H4 (cell line): ENCODE measurements at places on chromosomes 4 and X. TPM values are rescaled to one million over a fixed set of nuclear protein-coding genes. Genes with fewer than 3 reads are reported as not detected.

DNA sequence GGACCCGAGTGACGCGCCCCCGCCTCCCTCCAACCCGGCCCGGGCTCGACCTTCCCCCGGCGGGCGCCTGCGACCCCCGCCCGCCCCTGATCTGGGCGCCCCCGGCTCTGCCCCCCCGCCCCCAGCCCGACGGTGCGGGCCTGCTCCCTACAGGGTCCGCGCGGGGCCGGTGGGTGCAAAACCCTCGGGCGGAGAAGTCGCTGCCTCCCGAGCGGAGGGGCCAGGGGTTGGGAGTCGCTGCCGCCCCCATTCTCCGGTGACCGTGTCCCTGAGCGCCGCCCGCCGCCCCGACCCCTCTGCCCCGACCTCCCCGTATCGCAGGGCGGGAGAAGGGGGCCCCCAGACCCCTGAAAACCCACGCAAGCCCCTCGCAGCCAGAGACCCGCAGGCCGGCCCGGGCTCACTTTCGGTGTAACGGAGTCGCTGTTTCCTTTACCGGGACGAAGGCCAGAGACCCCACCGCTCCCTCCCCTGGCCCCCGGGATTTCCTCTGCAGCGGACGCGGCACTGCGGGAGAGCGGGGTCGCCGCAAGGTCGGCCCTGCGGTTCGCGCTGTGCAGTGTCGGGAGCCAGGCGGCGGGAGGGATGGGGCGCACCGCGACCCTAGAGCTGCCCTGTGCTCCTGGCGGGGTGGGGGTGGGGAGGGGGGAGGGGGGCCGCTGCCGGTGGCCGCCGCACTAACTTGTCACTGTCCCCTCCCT, 729 bp upstream of the CPLX1 start:
- DNase-seq = no peak

- DNase-seq = no peak
These were observed 305.5 kb downstream of the FAT4 start for GRCh38 chr4:125620066-125620860.

DNA sequence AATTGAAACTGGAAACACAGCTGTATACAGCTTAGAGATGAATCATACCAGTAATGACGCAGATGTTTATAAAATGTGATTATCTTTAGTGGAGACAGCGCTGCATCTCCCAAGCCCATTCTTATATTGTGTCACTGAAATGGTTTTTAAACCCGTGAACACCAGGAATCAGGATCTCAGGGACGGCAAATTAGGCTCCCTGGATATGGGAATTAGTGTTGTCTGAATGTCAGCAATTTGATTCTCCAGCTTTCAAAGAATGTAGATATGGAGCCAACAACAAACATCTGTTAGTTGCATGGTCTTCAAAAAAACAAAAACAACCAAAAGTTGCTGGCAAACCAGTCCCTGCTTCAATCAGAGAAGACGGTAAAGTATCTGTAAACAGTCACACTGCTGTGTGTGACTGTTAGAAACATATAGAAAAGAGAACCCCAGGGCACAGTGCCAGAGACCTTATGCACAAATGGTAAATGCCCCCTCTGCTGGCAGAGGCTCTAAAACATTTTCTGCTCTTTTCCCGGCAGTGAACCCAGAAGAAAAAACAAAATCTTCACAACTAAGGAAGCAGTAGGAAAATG, 351.9 kb upstream of the FTHL17 start:
- DNase-seq = peak; percentile 48

DNA sequence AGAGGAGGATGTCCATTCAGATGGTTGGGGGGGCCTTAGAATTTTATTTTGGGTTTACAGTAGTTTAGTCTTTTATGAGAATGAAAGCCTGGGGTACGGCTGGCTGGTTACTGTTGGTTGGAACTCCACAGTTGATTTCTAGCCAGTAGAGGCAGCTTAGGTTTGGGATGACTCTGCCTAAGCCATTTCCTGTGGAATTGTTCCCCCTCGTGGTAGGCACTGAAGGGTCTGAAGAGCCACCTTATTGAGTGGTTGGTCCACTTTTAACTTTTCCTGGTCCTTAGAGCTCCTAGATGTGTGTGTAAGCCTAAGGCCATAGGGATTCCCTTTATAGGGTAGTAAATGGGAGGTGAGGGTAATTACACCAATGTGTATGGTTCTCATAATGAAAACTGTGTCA, 19.7 kb downstream of the SPIN3 start:
- no peak for DNase-seq

GRCh38 chrX:2703991-2704369, 12.9 kb downstream of the CD99 start:
- DNase-seq = no peak

DNA sequence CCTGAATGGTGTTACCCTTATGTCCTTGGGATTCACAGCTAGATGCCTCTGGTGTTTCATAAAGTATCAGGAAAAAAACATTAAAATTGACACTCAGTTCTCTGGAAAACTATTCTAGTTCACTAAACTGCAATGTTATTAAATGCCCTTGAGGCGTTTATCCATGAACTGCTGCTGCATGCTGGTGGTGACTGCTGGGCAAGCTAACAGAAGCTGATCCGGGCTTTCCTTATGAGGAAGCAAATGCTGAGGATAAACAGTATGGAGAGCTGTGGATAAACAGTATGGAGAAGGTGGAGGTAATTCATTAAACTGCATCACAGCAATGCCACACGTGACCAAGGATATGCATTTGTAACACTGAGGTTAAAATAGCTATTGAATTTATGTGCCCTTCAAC, 227.0 kb downstream of the NR3C2 start:
- no peak for DNase-seq

GPRASP1 gene
- total RNA-seq = 0.08 and 0.19 TPM in 2 replicates

DNA sequence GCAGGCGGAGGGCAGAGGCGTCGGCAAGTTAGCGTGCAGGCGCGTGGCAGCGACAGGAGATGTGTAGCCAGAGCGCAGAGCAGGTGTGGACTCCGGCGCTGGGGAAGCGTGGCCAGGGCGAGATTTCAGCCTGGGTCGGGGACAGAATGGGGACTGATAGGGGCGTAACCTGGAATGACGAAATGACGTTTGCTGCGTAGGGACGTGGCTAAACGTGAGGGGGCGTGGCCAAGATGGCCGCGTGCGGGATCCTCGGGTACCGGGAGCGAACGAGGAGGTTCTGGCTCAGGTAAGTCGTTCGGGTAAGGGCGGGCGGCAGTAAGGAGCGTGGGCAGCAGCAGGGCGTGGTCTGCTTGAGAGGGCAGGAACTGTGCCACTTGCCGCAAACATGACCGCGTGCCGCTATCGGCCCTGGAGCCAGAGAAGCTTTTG, 10.9 kb upstream of the CLTRN start:
- peak; percentile 71 for DNase-seq

GRCh38 chr4:120816296-120816965, 106.1 kb downstream of the PRDM5 start:
- DNase-seq = no peak

DNA sequence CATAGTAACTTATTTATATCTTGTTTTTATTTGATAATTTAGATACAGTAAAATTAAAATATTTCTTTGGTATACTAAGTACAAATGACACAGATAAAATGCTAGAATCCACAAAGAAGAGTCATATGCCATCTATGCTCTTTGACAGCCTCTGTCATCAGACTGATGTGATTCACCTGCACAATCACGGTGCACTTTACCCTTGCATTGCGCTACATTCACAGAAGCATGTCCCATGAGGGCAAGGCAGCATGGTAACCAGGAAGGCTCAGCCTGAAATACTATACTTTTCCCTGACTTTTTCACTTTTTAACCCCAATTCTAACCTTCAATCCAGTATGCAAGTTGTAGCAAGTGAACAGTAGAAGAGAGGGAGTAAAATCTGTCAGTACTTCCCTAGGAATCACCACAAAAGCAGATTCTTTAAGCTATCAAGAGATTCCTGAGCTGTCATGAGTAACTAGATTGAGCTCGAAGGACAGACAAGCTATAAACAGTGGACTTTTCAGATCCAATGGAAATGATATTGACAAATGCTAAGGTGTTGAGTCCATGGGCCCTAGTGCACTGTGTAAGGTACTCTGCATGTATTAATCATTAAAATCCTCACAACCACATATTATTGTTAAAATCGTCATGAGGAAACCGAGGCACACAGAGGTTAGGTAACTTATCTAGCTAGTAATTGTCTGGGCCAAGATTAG, 14.2 kb downstream of the SEC24D start:
- no peak for DNase-seq

DNA sequence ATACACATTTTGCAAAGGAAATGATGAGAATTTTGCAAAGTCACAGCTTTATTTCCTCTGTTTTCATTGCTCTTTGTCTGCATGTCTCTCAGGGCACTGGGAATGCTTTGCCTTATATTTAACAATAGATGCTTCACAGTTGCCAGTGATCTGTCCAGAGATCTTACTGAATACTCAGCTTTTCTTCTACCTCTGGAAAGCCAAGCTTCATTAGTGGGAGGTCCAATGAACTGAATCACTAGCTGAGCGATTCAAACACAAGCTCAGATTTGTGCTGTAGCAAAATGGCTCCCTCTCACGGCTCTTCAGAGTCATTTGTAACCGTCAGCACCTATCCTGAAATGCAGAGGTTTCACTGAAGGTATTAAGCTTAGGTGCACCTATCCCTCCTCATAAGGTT, 138.9 kb downstream of the DCLK2 start:
- peak; percentile 59 for DNase-seq

MID2 gene
- total RNA-seq = 13.4 and 14.2 TPM in 2 replicates

DNA sequence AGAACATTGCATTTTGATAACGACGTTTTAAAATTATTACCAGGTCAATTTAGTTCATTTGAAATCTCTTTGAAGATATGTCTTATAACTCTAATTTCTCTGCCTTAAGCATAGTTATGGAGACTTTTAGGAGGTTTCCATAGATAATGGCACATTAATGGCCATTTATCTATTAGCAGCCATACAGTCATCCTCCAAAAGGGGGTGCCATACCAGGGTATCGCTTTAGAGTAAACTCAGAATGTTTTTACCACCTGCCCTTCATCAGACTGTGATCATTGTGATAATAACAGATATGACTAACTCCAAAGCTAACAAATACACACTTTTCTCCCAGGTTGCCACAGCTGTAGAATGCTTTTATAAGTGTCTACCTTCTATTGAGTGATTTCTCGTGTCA, 461.5 kb downstream of the FSTL5 start:
- DNase-seq = no peak

DNA sequence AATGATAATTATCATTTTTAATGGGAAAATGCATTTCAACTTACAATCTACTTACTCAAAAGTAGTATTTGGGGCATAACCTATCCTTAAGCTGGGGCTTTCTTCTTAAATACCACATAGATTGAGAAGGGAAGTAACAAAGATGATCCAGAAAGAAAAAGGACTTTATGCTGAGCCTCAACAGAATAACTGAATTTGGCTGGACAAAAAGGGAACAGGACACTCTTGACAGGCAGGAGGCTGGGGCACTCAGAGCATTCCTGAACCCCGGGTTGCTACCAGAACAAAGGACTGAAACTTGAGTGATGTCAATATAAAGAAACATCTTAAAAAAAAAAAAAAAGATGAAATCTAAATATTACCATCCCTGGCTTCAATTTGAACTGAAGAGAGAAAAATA, 23.9 kb downstream of the RELL1 start:
- no peak for DNase-seq

- DNase-seq = peak; percentile 29
These were observed 37.4 kb downstream of the MAML3 start for GRCh38 chr4:140116442-140117104.

FAT4 gene
- 8.8 and 9.0 TPM in 2 replicates for total RNA-seq

DNA sequence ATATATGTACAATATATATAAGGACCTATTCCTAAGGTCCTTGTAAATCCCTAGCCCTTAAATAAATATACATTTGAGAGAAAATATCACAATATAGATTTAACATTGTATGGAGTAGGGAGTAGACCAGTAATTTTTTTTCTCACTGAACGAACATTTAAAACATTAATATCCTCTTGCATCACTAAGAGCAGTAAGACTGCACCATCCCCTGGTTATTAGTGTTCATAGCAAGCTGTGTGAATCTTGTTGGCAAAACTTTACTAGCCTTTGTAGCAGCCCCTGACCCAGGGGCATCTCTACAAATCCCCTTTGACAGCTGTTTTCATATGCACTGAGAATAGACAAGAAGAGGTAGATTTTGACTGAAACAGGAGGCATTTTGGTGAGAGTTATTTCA, 146.5 kb downstream of the IL1RAPL2 start:
- peak; percentile 4 for DNase-seq

DNA sequence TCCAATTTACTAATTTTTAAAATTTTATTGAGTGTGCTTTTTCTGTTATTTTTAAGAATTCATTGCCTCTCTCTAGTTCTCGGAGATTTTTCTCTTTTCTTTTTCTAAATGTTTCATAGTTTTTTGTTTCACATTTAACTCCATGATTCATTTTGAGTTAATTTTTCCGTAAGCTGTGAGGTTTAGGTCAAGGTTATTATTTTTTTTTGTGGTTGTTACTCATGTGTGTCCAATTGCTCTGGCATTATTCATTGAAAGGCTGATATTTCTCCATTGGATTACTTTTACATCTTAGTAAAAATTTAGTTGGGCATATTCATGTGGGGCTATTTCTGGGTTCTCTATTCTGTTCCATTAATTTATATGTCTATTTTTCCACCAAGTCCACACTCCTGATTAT, 220.8 kb downstream of the MID1IP1 start:
- no peak for DNase-seq
